ENCODE measurements at places on chromosomes 2 and 18.

- no peak for DNase-seq
These were observed 55.9 kb downstream of the HS1BP3 start for GRCh38 chr2:20594957-20595356.

DNA sequence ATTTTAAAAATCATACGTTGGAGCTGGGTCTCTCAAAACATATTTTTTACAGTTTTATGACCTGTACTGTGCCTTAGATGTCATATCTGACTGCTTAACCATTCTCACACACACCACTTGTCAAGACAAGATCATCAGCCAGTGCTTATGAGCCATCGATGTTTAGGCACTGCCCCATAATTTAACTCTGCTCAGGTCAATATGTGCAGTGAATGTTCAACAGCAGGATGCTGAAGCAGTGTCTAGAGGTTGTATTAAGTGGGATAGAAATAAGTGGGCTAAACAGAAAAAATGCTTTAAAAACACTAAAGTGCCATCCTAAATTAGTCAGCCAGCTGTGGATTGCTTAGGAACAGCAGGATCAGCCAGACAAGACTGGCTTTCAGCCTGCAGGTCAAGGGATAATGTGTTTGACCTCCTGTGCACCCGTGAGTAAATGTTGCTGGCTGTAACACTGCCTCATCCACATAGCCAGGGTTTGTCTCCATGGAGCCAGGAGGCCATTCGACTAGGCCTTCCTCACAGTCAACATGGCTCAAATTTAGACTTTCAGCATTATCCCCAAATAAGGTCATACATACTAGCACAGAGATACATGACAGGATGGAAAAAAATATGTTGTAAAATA is 139.0 kb upstream of the NXPH2 start:
- DNase-seq, result peak; percentile 83

- DNase-seq, result no peak
These were observed 17.9 kb upstream of the ARHGEF4 start for GRCh38 chr2:130818809-130819208.

DNA sequence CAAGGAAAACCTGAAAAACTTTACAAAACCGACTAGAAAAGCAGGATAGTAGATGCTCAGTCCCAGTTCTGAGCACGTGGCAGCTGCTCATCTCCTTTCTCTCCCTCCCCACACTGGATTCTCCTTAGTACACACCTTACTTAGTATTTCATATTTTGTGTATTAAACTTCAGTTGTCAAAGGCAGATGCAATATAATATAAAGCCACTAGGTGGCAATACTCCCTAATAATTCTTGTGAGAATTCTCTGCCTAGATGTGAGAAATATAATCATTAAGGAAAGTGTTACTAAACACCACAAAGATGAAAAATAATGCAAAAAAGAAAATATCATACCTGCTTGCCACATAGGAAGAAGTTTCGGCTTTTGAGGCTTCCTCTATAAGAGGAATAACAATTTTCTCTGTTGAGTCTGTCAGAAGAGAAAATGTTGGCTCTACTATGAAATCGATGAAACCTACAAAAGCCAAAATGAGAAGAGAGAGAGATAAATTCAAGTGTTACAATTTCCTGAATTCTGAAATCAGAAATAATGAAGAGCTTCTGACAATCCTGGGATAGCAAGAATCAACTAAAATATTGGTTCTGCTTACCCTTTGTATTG is 200.6 kb downstream of the PPP1R1C start:
- peak; percentile 59 for DNase-seq

DNA sequence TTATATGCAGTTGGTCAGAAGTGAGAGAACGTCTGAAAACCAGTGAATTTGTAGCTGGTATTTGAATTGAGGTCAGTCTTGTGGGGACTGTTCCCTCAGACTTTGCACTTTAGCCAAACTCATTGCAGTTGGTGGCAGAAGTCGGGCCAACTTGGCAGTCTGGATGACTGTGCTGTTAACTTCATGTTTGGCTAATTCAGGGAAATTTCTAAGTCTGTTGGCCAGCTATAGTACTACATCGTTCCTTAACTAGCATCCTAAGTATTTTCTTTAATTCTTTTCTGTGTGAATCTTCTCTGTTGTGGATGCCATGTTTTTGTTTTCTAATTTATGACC is 806.8 kb upstream of the GCFC2 start:
- no peak for DNase-seq

- peak; percentile 20 for DNase-seq
These were observed 344.0 kb upstream of the DDX18 start for GRCh38 chr2:117470311-117471095.

DNA sequence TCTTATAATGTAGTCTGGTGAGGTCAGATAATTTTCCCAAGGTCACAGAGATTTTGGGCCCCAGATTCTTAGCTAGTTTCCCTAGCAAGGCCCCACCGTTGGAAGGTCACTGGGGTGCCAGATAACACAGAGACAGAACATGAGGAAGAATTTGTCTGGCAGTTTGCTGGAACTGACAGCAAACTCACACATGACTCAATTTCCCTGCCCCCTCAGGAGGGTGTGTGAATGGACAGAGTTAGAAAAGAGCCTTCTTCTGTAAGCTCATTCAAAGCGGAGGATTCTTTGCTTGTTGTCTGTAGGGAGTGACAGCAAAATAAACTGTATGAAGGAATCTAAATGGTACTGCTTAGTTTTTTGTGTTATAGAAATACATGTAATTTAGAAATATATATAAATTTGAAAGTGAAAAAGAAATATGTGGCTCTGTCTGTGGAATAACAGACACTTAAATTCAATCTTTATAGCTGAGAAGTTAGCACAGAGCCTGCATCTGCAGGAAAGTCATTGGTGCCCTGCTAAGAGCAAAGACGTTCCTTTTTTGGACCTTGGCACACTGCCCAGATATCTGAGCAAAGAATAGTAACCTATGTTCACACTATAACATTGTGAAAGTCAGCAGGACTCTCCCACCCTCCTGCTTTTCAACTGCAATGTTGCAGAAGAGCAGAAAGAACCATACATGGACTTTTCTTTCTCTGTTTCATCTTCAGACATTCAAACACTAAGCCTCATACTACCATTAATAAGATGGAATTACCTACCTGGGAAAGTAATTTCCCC is 2.1 kb downstream of the MDH1 start:
- DNase-seq, result no peak

GRCh38 chr2:134144081-134144596 is 109.7 kb upstream of the MGAT5 start:
- DNase-seq, result peak; percentile 87

DNA sequence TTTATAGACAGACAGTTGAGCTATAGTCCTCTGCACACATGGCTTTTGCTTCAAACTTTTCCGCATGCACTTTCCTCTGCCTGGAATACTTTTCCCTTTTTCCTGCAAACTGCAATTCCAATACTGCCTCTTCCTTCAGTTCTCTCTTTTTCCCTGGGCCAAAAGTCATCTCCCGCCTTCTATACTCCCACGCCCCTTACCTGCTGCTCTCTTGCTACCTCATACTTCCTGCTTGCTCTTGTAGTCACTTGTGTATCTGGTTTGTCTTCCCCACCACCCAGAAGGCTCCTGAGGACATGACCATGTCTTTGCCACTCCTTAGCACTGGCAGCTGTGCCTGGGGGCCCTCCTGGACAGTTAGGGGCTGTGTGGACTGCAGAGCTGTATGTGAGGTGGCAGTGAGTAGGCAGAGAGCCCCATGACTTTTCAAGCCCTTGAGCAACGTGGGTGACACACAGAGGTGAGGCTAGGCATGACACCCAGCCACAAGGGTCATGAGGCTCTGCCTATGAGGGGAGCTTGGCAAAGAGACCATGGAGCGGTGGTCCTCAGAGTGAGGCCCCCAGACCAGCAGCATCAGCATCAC is 23.2 kb downstream of the SPEG start:
- DNase-seq, result peak; percentile 3

DNA sequence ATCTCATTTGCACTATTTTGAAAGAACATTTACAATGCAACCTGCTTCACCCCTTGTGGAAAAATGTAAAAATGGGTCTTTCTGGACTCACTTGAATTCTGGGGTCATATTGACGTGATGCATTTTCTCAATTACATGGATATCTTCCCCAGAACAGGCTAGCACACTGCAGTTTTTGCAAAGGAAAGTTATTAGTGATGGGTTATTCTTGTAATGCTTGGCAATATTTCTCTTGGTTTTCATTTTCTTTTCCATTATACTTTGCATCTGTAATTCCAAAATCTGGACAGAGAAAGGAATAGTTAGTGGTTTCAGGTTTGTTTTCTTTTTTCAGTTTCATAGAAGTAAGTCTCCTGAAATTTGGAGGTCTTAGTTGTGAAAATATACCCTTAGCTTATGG is 24.8 kb upstream of the FAP start:
- DNase-seq, result no peak

- no peak for DNase-seq
These were observed 27.7 kb downstream of the LAMA3 start for GRCh38 chr18:23716966-23717365.

Data from NCI-H524 (cell line).